ENCODE measurements at places on chromosomes 12 and 14. TPM values are rescaled to one million over a fixed set of nuclear protein-coding genes. Genes with fewer than 3 reads are reported as not detected.

- DNase-seq: no peak
Measured at GRCh38 chr12:31843398-31844095, 114.7 kb upstream of the AMN1 start.

- DNase-seq: no peak
Measured at GRCh38 chr14:53596853-53597525, 359.6 kb downstream of the BMP4 start.

GRCh38 chr14:99168330-99168729 lies 103.7 kb downstream of the BCL11B start:
- no peak for DNase-seq

DNA sequence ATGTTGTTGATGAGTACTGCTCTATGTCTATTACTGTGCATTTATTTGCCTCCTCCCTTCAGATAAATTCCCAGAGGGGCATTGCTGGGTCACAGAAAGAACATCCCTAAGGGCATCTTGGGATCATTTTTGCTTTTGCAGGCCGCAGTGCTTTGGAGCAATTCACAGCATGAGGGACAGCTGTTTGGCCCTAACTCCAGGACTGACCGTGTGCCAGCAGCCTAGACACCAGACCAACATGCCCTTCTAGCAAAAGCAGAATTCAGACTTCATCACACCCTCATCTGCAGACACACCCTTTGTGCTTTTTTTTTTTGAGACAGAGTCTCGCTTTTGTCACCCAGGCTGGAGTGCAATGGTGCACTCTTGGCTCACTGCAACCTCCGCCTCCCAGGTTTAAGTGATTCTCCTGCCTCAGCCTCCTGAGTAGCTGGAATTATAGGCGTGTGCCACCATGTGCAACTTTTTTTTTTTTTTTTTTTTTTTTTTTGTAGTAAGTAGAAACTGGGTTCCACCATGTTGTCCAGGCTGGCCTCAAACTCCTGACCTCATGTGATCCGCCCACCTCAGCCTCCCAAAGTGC lies 31.0 kb downstream of the RNF34 start:
- no peak for DNase-seq

DNA sequence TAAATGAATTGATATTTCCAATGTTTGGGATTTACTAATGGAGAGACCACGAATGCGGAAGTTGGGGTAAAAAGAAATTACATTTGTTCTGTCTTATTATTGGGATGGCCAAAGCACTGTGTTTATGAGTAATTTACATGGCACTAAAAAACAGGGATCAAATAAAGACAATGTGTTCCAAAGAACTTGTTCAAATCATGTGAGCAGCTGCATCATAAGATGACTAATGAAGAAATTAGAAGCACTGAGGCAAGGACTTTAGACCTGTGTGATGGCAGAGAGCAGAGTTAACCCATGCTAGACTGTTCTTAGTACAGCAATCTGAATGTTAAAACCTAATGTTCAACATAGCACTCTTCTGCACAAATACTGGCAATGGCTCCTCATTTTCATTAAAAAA lies 34.3 kb upstream of the DCN start:
- DNase-seq: no peak

DNA sequence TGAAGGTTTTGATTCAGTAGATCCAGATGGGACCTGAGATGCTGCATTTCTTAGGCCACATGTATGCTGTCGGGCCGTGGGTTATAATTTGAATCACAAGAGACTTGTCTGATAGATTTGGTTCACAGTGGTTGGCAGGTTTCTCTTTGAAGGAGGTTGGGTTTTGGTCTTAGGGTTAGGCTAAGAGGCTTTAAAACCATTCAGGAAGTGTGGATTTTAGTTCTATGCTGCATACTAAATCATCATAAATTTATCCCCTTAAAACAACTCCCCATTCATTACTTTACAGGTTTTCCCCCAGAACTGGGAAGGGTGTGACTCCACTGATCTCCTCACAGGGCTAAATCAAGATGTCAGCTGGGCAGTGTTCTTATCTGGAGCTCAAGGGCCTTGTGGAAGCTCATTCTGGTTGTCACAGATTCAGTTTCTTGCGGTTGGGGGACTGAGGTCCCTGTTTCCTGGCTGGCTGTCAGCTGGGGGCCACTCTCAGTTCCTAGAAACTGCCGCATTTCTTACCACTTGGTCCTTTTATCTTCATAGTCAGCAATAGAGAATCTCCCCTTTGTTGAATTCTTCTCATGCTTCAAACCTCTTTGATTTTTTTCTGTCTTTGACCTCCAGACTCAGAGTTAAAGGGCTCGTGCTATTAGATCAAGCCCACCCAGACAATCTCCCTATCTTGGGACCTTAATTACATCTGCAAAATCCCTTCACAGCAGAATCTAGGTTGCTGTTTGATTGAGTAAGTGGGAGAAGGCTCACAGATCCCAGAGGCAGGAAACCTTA lies 20.6 kb upstream of the PCNX1 start:
- no peak for DNase-seq

DNA sequence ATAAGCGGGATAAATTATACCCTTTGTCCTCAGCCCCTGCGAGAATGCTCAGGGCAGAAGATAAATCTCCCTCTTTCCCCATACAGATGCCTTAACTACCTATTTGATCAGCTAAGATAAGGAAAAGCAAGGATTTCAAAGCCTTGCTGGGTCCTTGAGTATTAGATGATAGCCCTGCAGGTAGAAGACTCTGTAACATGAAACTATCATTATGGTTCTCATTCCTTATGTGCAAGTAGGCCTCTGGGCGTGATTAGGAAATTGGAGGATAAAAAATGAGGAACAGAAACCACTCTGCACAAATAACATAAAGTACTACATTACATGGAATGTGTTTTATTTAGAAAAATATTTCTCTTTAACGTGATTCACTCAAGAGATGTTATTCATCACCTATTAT lies 14.5 kb upstream of the WDR89 start:
- no peak for DNase-seq

- no peak for DNase-seq
Measured at GRCh38 chr14:50232276-50232642, 881 bp upstream of the SOS2 start.

DNA sequence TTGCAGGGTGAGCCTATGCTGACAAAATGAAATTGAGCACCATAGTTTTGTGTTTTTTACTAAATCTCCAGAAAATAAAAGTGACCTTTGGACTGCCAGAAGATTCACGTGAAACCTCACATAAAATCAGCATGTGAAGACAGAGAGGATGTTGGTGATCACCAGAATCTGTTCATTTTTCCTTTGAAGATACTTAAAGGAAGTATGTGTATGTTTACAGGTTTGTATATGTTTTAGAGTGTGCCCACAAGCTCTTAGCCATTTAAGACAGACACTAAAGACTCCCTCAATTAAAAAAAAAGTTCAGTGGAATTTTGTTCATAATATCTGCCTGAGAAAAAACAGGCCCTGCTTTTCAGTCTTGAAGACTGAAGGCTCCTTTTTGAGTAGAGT lies 25.9 kb downstream of the DDX47 start:
- DNase-seq: no peak

DNA sequence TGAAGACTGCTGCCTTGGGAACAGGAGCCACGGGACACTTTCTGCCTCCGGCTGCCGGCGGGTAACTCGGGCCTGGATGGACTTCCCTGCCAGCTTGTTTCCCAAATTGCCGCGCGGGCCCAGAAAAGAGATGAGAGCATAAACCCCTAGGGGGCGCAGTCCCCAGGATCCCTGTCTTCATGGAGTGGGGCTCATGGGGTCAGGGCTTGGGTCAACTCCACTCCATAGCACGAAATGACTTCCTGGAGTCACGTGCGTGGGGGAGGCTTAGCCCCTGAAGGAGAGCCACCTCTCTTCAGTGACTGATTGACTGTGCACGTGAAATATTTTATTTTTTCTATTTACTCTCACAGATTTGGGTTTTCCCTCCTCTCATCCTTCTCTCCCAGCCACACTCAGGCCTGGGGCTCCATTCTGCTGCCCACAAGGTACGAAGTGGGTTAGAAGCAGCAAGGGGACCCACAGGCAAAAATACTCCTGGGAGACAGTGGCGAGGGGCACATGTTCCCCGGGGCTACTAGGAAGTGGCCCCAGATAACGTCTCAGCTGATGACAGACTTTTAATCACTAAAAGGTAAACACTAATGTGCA lies 10.0 kb downstream of the PGF start:
- DNase-seq: no peak

GRCh38 chr12:49369411-49370145 lies 2.3 kb downstream of the SPATS2 start:
- no peak for DNase-seq

GLT8D2 gene
- 17.9 TPM for total RNA-seq

PLCZ1 gene
- not detected for total RNA-seq

DIO2 gene
- 1.8 TPM for total RNA-seq

Measured in mucosa of gallbladder (tissue), 1 donor.